ENCODE measurements at places on chromosomes 4 and X. TPM values are rescaled to one million over a fixed set of nuclear protein-coding genes. Genes with fewer than 3 reads are reported as not detected.

DNA sequence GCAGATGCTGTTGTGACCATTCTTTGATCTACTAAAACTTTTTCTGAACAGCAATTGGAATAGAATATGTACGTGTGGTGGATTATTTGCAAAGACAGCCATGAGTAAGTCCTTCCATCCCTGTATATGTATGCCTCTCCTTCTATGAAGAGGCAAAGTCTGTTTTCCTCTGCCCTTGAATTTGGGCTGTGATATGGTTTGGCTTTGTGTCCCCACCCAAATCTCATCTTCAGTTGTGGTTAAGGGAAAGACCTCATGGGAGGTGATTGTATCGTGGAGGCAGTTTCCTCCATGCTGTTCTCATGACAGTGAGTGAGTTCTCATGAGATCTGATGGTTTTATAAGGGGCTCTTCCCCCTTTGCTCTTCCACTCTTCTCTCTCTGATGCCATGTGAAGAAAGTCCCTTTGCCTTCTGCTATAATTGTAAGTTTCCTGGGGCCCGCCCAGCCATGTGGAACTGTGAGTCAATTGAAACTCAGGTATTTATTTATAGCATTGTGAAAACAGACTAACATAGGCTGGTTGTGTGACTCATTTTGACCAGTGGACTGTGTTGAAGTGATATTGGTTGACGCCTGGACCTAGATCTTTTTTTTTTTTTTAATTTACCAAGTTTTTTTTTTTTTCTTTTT is 108.3 kb upstream of the CAMK2D start:
- DNase-seq: no peak

- no peak for DNase-seq
These were observed 37.4 kb downstream of the MAML3 start for GRCh38 chr4:140116442-140117104.

GRCh38 chr4:134911941-134912340 is 710.4 kb upstream of the PABPC4L start:
- DNase-seq: no peak

SHOX gene
- 0.06 TPM for total RNA-seq

DNA sequence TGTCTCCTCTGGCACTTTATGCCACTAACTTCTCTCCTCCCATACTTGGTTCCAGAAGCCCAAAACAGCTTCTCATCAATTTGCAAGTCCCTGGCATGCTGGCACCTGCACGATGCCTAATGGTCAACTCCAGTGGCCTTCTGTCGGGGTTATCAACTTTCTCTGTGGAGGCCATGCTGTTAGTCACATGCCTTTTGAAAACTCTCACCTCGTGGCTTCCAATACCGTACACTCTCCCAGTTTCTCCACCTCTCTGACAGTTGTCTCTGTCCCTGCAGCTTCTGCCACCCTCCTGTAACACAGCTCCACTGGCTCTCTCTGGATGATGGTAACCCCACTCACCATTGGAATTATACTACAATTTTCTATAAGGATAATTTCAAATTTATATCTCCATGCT is 324.0 kb downstream of the NR3C2 start:
- no peak for DNase-seq

GRCh38 chr4:86942185-86942666 is 7.4 kb downstream of the AFF1 start:
- no peak for DNase-seq

GRCh38 chr4:165203541-165204461 is 3.6 kb upstream of the KLHL2 start:
- DNase-seq: no peak

DNA sequence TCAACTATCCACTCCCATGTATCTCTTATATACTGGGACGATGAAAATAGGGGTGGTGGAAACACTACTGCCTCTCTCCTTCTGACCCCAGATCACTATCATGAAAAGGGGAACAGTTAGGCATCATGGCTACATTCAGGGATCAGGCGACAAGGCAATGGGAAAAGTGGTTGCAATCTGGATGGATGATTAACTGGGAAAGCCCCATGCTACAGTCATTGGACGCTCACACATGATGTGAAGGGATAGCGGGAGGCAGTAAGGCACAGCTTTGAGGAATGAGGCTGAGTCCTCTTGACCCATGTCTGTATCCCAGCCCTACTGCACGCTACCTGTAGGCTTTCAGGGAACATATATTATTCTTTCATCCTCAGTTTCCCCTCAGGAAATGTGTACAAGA is 10.2 kb downstream of the GASK1B start:
- no peak for DNase-seq

AREG gene
- total RNA-seq: 30.0 TPM

DNA sequence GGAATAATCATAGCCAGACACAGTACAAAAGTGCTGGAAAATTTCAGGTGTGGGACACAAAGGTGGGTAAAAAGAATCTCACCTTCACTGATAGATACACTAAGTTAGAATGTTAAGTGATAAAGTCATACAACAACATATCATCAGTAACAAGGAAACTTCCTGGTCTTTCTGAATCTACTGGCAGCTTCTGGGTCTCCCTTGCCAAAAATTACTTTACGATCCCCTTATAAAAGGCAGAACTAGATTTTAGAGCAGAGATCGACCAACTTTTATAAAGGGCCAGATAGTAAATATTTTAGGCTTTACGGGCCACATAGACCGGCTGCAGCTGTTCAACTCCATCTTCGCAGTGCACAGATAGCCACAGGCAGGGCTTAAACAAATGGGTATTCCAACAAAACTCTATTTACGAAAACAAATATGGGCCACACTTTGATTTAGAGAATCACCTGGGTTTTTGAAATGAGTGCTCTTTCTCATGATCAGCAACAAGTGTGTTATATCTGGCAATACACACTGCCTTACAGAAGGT is 159.9 kb downstream of the AASDH start:
- DNase-seq: no peak

MBNL3 gene
- 46.2 TPM for total RNA-seq

GRCh38 chr4:184348311-184349233 is 125.8 kb downstream of the IRF2 start:
- peak; percentile 73 for DNase-seq
